Placental pericyte (primary cell): ENCODE measurements at places on chromosomes 11 and 22. TPM values are rescaled to one million over a fixed set of nuclear protein-coding genes. Genes with fewer than 3 reads are reported as not detected.

Gene WBP2NL
- 0.14 and 0.22 TPM in 2 replicates for total RNA-seq

Gene CLCF1
- total RNA-seq = 5.2 and 5.5 TPM in 2 replicates

Gene CCDC188
- total RNA-seq = 0.14 TPM in 1 of 2 replicates, not detected in the other

Gene DDTL
- total RNA-seq = 1.0 and 1.1 TPM in 2 replicates

Gene NXPE2
- not detected in 2 replicates for total RNA-seq

Gene KRTAP5-7
- not detected in 2 replicates for total RNA-seq

Gene OR8G1
- not detected in 2 replicates for total RNA-seq

Gene CRYBA4
- not detected in 2 replicates for total RNA-seq

Gene C1QTNF5
- 0.86 and 6.8 TPM in 2 replicates for total RNA-seq

Gene CWF19L2
- 6.6 and 11.2 TPM in 2 replicates for total RNA-seq

Gene USP2
- not detected in 2 replicates for total RNA-seq

Gene LMO2
- 1.0 TPM in 1 of 2 replicates, not detected in the other for total RNA-seq

Gene OVCH2
- total RNA-seq = not detected in 2 replicates
